ENCODE measurements at places on chromosomes 1 and 21.

DNA sequence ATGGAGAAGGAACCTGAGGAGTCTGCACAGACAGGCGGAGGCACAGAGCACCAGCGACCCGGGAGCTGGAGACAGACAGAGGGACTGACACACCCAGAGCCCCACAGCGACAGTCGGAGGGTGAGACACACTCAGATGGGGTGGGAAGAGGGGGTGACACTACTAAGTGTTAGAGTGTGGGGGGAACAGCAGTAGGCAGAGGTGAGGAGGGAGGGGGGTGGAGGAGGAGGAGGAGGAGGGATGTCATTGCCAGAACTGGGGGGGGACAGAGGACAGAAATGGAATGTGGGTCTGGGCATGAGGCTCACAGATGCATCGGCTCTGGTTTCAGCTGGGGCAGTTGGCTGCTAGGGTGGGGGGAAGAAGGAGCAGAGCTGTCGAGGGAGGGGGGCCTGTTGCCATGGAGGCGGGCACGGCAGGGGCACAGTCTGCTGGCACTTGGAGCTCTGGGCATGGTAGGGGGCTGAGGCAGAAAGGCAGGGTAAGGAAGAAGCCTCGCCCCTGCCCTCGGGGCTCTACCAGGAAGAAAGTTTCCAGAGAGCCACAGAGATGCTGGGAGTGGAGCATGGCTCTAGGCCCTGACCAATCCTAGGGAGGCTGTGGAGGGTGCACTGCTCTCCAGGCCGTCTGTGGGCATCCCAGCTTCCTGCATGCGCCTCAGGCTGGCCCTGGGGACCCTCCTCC lies 37.3 kb downstream of the AHDC1 start:
- no peak for DNase-seq

DNA sequence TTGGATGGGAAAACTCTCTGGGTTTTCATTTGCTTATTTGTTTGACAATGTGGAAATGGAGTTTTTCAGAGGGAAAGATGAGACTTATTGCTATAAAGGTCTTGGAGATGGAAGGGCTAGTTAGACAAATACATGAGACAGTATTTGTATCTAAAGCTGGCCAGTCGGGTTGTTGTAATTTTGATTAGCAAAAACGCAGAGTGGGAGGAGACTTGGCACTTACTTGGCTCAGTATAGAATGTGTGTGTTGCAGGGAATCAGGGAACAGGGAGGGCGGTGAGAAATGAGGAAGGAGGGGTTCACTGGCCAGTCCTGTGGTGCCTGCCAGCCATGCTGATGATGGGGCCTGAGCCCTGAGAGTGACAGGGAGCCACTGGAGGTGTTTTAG lies 6.0 kb upstream of the FOXE3 start:
- DNase-seq = no peak

DNA sequence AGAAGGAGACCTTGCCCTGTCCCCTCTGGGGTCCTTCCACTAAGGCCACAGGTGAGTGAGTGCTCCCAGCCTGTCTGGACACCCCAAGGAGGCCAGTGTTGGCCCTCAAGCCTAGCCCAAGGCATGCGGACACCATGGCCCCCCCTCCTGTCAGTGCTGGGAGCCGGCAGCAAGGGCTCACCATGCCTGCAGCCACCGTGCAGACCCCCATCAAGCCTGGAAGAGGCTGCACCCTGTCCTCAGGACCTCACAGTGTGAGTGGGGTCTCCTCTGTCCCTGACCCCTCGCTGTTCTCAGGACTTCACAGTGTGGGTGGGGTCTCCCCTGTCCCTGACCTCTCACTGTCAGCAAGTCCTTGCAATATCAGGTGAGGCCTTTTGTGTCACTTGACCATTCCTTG lies 33.2 kb upstream of the PRSS38 start:
- no peak for DNase-seq

- no peak for DNase-seq
Measured at GRCh38 chr1:85584264-85584781, 3.8 kb downstream of the CCN1 start.

DNA sequence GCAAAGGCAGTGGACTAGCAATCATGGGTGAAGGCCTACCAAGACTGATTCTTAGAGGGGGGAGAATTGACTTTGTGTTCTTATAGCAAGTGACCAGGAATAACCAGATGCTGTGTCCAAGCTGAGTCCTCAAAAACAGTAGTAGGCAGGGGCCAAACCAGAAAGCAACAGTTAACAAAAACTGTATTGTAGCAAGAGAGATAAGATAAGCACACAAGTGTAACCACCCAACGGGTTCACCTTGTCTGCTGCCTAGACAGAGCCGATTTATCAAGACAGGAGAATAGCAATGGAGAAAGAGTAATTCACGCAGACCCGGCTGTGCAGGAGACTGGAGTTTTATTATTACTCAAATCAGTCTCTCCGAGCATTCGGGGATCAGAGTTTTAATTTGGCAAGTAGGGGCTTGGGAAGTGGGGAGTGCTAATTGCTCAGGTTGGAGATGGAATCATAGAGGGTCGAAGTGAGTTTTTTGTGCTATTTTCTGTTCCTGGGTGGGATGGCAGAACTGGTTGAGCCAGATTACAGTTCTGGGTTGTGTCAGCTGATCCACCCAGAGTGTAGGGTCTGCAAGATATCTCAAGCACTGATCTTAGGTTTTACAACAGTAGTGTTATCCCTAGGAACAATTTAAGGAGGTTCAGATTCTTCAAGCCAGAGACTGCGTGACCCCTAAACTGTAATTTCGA lies 8.3 kb upstream of the CSRP1 start:
- DNase-seq = no peak

GRCh38 chr21:27036736-27037301 lies 69.9 kb upstream of the ADAMTS5 start:
- DNase-seq = no peak

GRCh38 chr21:36395353-36396111 lies 10.3 kb downstream of the CHAF1B start:
- no peak for DNase-seq

Data from iPS DF 6.9 (cell line).